Neural cell (in vitro differentiated cells): ENCODE measurements at places on chromosomes 5 and 9. TPM values are rescaled to one million over a fixed set of nuclear protein-coding genes. Genes with fewer than 3 reads are reported as not detected.

The DROSHA gene
- 88.5 and 109 TPM in 2 replicates for polyA plus RNA-seq

The CKMT2 gene
- polyA plus RNA-seq: not detected in 2 replicates

The ENC1 gene
- polyA plus RNA-seq: 449 and 585 TPM in 2 replicates

The FAM13B gene
- 51.9 and 61.6 TPM in 2 replicates for polyA plus RNA-seq

The SHOC1 gene
- polyA plus RNA-seq: not detected in 2 replicates
